Activated naive CD8-positive, alpha-beta T cell treated with anti-CD3 and anti-CD28 coated beads, Interleukin-2, amount 50 U/mL, for 16 hours (primary cell): ENCODE measurements at places on chromosomes 7 and 10.

- no peak for DNase-seq
Observed at GRCh38 chr10:102426803-102427287, 5.5 kb downstream of the CUEDC2 start.

DNA sequence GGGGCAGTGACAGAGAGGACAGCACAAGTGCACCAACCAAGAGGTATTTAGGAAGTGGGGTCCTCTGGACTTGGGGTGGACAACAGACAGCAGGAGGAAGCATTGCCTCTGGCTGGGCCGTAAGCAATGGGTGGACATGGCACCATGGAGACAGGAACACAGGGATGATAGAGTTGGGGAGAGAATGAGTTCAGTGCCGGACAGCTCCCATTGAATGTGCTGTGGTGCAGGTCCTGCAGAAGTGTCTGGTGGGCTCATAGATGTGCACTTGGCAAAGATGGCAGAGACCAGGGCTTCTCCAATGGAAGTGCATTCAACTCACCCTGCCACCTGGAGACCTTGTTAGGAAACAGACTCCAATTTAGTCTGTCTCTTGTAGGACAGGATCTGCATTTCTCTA is 341.5 kb upstream of the ZMIZ1 start:
- no peak for DNase-seq

DNA sequence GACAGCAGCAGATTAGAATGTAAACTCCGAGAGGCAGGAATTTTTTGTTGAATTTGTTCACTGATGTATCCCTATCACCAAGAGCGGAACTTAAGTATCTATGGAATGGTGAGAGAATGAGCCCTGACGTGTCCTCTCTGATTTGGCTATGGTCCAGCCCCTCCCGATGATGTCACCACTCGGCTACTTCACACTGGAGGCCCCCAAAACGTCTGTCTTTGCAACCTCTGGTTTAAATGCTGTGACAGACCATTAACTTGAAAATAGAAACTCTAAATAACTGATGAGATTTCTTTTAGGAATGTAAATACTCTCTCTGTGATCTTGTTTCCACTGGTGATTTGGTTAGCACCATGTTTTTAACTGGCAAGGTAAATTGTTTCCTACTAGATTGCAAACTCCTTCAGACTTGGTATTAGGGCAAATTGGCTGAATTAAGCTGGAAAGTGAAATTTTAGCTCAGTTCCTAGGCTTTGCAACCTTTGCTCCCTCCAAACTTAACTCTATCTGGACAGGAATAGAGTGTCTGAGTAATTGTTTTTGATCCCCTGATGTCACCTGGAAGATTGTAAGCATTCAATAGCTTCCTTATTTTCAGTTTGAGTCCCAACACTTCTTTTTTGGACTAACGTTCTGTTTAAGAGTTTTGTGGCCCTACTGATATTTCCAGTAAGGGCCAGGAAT is 19.1 kb downstream of the SLC16A12 start:
- DNase-seq, result no peak

DNA sequence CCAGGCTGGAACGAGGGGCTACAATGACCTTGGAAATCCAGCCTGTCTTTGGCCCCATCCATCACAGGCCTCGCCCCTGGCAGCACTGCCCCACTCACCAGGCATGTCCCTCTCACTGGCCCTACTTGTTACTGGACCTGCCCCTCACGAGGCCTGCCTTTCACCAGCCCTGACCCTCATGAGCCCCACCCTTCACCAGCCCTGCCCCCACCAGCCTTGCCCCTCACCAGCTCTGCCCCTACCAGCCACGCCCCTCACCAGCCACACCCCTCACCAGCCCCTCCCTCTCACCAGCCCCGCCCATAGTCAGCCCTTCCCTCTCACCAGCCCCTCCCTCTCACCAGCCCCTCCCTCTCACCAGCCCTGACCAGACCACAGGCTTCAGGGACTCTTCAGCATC is 57.8 kb downstream of the COL26A1 start:
- DNase-seq, result no peak

DNA sequence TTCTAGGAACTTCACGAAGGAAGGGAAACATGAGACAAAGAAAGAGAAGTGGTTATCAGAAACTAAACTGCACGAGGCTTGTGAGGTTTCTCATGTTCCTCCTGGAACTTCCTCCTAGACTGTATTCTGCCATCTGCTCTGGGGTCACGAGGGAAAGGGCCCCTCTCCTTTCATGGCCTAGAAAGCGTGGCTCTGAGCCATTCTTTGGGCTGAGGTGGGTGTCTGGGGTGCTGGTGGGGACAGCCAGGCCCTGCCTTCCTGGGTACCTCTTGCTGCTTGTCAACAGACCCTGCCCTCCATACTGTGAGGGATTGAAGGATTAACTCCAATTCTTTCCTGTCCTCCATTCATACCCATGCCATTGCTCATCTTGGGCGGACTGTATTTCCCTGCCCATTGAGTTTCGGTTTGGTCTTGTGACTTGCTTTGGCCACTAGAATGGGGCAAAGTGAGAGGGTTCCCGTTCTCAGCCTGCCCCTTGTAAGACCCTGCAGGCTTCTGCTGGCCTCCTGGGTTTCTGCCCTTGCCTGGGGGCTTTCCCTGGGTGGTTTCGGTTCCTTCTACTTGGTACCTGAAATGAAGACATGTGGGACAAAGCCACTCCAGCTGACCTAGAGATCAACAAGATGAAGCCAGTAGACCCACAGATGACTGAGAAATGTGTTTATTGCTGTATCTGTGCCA is 14.9 kb upstream of the GIMAP8 start:
- DNase-seq, result no peak

GRCh38 chr7:371119-371778 is 81.3 kb downstream of the FOXL3 start:
- DNase-seq, result no peak

GRCh38 chr10:8054244-8054493 is 319 bp upstream of the GATA3 start:
- DNase-seq, result no peak
